Fibroblast of skin of left biceps (primary cell): ENCODE measurements at places on chromosomes 6 and 20.

DNA sequence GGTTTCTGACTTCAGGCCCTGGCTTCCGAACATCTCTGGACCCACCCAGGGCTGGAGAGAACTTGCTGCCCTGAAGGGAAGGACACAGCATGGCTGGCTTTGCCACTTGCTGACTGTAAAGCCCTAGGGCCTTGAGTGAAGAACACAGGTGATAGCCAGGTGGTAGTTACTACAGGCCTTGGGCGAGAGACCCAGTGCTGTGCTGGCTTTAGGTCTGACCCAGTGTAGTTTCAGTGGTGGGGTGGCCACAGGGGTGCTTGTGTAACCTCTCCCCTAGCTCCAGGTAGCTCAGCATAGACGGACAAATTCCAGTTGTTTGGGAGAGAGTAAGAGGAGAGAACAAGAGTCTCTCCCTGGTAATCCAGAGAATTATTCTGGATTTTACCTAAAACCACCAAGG is 27.1 kb downstream of the NCOA6 start:
- no peak for DNase-seq

DNA sequence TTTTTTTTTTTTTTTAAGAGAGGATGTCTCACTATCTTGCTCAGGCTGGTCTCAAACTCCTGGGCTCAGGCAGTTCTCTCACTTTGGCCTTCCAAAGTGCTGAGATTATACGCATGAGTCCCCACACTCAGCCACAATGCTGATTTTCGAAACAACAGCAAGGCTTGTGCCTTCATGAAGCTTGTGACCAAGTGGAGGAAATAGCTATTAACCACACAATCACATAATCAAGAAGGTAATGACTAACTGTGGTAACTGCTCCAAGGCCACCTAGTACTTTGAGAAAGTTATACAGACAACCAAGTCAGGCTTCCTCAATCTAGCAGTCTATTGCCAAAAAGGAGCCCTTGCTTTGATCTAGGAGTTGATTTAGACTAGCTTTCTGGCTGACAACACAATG is 46.3 kb downstream of the SOD2 start:
- DNase-seq = no peak

- DNase-seq = no peak
These were observed 75.1 kb upstream of the SYNJ2 start for GRCh38 chr6:157906537-157907061.

DNA sequence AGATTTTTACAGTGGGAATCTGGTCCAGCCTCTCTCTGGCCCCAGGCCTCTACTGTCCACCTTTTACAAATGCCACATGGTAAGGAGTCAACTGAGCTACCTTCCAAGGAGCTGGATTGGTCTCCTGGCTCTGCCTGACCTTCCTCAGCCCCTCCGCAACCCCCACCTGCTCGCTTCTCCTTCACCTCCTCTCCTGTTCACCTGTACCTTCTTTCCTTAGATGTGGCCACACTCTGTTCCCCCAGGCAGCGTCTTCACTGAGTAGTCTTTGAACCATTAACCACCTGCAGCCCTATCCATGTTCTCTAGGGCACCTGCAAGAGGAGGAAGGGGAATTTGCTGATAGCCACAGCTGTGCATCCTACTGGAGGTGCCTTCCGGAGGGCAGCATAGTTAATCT is 55.3 kb upstream of the DDR1 start:
- no peak for DNase-seq

GRCh38 chr20:45782890-45783289 is 8.8 kb downstream of the WFDC3 start:
- DNase-seq = no peak

DNA sequence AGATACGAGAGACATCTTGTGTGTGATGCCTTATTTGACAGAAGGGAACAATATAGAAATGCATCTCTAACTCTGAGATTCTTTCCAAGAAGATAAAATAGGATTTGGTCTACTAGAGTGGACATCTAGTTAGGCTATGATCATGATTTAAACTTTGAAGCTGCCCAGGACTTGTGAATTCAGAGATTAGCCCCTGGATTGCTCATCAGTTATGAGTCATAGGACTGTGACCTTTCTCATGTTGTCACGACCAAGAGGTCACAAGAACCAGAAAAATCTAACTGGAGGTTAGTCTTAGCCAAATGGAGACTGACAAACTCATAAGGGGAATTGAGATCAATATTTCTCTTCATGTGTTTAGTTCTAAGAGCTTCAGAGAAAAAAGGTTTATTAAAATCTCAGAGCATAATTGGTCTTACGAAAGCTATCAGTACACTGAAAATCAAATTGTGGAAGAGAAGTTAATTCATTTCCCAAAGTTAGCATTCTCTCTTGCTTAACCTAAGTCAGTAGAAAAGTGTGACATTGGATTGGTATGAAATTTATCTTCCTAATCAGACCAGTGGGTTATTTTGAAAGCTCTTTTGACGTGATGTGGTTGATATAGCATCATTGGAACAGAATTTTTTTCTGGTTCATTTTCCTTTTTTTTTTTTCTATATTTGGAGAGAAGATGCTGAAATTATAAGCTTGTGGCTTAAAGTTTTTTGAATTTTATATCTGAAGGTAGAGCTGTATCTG is 245.7 kb downstream of the RNF144B start:
- no peak for DNase-seq

- no peak for DNase-seq
These were observed 296.4 kb downstream of the PAX1 start for GRCh38 chr20:22001886-22002285.

- DNase-seq = no peak
These were observed 74.1 kb downstream of the ADAT2 start for GRCh38 chr6:143376375-143376774.

DNA sequence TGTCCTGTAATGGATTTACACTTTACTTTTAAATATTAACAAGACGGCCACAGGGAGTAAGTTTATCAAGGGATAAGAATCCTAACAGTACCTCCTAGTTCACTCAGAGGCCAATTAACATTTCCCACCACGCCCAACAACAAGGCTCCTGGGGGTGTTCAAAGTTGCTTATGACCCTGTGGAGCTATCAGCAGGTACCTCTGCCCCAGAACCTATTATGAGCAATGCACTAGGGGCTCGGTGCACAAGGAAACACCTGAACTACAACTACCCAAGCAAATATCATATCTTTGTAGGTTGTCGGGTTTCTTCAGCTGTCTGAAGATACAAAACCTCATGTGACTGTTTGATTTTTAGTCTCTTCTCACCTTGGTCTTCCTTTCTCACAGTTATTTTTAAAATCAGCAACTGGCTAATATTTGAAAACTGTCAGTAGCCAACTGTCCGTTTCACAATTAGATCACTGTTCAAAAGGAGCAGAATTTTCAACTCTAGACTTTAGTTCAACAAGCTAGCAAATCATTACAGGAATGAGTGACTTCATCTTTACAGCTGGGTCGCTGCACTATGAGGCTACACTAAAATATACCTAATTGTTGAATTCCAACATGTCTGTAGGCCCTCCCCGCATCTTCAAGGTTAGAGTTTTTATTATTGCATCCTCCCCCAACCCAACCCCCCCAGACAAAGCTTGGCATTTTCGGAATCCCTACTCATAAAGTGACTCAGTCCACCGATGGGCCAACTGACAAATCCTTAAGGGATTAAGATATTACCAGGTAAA is 38.1 kb downstream of the B4GALT5 start:
- DNase-seq = no peak

- DNase-seq = no peak
These were observed 28.8 kb upstream of the TOP1 start for GRCh38 chr20:40999841-41000240.

DNA sequence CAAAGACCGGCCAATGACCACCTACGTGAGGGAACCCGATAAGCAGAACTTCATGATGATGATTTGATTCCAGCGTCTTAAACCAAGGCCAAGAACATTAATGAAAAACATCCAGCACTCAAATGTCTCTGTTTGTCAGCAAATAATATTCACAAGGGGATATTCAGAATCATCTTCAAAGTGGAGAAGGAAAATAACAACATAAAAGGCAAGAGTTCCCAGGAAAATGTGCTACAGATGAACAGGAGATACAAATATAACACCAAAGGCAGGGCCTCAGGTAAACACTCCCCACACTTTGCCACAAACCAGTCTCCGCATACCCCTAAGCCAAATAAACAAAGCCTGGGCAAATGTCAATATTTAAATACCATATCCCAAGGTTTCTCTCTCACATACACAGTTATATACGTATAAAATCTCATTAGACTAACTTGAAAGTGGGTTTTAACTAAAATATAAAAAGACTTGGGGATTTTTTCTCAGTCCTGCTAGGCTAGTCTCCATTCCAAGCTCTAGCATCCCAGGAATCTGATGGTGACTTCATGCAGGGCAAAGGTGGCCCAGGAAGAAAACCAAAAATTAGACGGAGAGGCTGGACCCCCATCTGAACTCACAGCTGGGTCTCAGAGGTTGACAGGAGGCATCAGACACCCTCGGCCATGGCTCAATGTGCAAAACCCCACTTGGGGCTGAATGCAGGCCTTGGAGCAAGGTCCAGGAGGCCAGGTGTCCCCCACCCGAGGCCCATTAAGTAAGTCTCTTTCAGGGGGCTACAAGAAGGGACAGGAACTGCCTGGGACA is 32.1 kb downstream of the TRAM2 start:
- no peak for DNase-seq
